ENCODE measurements at places on chromosomes 12 and 14.

- no peak for DNase-seq
Observed at GRCh38 chr12:49661191-49661590, 37.8 kb downstream of the PRPF40B start.

GRCh38 chr12:111427417-111428074, 21.8 kb downstream of the SH2B3 start:
- DNase-seq, result no peak

DNA sequence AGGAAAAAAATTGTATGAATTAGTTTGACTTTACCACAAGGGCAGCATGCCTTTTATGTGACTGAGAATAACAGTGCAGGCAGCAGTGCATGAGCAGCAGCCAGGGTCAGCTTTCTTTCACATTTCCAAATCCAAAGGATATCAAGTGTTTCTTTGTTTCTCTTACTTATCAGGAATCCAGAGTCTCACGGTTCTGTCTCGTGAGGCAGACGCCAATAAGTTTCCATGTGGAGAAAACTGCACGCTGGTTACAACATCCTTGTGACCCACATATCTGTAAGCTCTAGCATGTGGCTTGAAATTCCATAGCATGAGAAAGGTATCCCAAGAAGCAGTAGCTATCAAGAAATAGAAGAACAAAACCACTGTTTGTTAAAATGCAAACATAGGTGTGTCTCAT, 27.6 kb downstream of the GALNT4 start:
- DNase-seq, result no peak

DNA sequence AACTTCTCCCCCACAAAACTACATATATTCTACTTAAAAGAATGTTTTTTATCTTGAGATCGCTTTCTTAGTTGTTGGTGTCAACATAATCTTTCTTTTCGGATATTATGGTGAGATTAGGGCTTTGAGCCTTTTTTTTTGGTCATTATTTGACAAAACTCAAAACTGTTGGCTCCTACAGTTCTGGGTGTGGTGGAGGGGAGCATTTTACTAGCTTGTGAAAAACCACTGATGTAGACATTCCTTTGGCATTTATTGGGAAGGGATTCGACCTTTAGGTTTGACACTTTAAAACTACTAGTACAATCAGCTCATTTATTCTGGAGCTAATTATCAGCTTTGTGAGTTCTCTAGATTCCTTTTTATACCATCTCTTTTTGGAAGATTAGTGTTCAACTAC, 24.4 kb downstream of the MSRB3 start:
- no peak for DNase-seq

GRCh38 chr12:115810122-115810901, 467.2 kb downstream of the MED13L start:
- DNase-seq, result no peak

- no peak for DNase-seq
Observed at GRCh38 chr12:100234591-100235304, 32.1 kb downstream of the DEPDC4 start.

DNA sequence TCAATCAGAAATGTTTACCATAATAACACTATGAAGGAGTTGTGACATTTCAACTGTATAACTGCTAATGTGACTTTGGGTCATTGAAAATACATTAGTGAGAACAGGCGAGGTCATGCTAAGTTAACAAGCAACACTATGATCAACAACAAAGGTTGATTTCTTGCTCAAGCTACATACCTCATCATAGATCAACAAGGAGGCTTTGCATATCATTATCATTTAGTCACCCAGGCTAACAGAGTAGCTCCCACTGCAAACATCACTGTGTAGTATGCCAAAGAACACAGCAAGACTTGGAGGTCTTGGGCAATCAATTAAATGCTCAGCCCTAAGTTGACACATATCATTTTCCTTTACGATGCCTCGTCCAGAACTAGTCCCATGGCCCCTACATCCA, 212.5 kb downstream of the NOVA1 start:
- no peak for DNase-seq

DNA sequence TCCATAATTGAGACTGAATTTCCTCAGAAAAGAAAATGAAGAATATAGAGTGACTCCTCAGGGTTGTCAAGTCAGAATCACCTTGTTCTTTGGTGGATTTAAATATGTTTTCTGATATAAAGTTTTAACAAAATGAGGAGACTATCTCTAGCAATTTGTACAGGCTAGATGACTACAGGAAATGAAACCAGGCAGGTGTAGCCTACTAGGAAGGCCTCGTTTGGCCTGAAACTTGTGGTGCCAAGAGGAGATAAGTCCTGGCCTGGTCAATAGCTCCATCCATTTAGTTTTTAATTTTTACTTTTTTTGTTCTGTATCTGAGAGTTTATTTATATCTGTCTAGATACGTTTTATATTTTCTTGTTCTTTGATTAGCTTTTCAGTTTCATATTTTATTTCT, 41.5 kb downstream of the SNAPC1 start:
- no peak for DNase-seq

DNA sequence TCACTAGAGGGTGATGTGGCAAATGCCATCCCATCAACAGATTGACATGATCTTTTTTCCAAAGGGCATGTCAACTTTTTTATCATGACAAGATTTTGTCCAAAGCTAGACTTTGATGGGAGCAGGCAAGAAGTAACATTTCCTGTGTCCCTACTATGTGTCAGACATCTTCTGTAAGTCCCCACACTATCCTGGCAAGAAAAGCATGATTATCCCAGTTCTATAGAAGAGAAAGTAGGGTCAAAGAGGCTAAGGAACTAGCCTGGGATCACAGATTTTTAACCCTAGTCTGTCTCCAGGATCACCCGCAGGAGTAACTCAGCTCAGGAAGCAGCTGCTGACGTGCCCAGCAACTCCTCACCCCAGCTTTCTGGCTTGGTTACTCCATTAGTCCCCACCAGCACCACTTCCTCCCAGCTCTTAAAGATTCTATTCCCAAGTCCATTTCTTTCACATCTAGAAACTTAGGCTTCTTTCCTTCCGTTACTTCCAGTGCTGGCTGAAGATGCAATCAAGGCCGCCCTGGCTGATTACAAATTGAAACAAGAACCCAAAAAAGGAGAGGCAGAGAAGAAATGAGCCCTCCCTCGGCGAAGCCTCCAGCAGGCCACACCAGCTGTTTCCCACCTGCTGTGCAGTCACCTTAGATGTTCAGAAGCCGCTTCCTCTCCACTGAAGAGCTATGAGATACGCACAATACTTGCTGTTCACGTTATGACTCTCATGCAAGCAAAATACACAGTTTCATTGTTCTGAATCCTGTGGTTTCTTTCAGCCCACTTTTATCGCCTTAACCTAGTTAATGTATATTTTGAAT, 6.2 kb downstream of the ISCU start:
- DNase-seq, result no peak

DNA sequence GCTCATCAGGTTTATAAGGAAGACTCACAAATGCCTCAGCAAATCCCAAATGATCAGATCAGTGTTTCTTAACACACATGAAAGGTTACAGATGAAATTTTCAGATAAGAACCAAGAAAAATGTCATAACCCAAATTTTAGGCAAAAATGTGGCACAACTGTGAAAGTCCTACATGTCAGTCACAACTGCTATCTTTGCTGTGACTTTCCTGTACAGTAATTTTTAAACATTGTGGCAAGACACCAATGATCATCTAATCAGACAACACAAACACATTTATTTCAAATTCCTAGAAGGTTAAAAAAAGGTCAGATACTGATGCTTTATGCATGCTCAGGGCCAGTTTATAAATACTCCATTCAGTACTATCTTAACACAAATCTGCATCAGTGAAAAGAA, 31.1 kb downstream of the NUDT4 start:
- no peak for DNase-seq

DNA sequence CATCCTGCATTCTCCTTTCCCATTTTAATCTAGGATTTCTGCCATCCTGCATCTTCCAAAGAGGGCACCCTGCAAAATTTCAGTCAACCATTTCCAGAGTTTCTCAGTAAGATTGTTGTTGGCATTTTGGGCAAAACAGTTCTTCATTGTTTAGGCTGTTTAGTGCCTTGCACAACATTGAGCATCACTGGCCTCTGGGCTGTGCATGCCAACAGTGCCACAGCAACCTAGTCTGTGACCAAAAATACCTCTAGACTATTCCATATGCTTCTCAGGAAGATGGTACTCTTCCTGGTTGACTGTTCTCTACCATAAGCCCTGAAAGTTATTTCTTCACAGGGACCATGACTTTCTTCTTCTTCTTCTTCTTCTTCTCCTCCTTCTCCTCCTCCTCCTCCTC, 32.5 kb upstream of the ISM2 start:
- no peak for DNase-seq

DNA sequence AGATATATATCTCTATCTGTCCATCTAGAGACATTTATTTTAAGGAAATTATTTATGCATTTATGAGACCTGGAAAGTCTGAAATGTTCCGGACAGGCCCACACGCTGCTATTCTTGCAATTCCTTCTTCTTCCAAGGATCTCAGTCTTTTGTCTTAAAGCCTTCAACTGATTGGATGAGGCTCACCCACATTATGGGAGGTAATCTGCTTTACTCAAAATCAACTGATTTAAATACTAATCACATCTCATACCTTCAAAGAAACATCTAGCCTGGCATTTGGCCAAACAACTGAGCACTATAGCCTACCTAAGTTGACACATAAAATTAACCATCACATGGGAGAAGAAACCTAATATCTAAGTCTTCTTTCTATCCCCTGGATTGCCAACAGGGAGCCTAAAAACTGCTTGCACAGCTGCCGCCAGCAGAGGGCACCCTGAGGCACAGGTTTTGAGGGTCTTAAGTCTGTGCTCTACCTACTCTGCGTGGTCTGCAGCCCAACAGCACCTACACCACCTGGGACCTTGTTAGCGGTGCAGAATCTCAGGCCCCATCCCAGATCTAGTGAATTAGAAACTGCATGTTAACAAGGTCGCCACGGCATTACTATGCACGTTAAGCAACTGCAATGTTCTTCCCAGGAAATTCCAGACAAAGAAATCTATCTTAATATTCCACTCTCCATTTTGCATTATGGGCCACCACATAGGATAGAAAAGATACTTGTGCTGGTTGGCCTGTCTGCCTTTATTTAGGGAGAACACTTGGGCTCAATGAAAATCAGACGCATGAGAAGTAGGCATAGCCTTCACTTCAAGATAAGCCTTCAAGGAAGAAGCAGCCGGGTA, 249.7 kb downstream of the FOXG1 start:
- no peak for DNase-seq

- DNase-seq, result no peak
Observed at GRCh38 chr12:12180575-12180974, 86.3 kb downstream of the LRP6 start.

DNA sequence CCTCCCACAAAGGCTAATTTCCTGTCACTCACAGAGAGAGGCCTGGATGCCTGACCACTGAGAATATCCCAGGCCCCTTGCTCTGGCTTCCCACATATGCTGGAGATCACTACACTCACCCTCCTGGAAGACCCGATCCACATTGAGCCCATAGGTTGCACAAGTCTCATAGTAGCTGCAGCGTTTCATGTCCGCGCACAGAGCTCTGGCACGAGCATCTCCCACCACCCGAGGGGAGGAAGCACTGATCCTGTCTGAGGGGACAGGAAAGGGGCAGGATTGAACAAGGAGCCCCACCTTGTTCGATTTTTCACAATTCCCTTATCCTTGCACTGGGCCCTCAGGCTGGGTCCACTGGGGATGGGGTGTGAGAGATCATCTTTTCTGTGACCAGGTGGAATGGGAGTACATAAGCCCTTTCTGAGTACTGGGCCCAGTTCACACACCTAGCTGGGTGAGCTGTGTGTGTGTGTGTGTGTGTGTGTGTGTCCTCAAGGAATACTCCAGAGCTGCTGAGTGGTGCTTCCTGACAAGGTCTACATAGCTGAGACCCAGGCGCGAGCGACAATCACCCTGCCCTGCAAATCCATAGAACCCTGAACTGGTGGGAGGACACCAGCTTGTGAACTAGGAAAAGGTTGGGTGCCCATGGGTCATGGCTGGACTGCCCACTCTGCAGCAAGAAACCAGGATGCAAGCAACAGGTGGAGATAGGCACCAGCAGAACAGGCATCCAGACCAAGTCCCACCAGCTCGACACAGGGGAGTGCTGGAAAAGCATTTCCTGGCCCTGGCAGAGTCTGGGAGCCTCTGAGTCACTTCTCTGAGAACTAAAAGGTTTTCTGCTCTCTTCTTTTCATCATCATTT, 5.6 kb downstream of the AGAP2 start:
- DNase-seq, result no peak

DNA sequence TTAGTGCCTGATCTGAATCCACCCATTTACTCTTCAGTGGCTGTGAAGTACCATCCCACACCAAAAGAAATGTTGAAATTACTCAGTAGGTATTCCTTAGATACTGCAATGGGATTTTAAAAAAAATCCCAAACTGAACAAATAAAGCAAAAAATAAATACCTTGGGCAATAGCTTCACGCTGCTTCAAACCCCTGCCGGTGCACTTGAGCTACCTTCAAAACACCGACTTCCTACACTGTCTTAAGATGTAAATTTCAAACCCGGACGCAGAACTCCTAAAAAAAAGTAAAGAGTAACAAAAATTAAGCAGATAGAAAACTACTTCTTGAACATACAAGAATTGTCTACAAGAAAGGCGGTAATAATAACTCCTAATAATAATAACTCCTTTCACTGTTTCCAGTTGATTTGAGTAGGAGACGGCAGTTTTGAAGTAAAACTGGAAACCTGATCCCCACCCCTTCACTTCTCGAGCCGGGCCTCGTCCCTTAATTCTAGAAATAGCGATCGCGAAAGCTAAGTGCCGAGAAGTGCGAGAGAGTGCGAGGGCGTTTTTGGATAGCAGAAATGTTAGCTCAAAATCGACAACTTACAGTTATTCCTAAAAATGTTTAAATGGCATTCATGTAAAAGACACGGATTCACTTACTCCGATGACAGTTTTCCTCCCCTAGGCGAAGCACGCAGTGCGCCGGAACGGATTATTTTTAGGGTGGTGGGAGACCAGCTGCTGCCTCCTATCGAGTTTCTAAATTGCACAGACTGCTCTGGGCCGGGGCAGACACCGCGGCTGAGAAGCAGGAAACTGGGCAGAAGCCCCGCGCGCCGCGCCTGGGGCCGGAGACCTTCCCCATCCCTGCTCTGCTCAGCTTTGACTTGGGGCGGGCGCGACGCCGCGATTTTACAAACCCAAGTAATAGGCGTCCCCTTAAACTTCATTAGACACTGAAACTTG, at the start of gene ABCC9:
TSS of gene ABCC9 (minus strand) at position 878 of the 957 bp plus-strand sequence. CDS start 4,752 bp downstream, outside the sequence.
- DNase-seq, result no peak

DNA sequence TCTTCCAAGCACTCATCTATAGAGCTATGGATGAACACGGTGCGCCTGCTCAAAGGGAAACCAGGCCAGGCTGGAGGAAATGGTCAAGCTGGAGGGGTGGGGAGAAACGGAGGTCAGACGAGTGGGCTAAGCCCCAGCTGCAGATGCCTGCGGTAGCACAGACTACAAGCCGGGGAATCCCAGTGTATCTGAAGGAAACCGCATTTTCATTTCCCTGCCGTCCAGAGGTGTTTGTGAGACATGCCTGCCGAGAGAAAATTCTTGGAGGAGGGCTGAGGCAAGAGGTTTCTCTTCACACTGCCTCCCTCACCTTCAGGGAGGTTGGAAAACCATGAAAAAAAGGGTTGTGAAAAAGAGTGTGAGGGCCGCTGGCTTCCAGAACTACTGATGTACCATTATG, 102.0 kb upstream of the FOXN3 start:
- no peak for DNase-seq

Data from vagina (tissue), 2 donors.